Activated naive CD4-positive, alpha-beta T cell treated with anti-CD3 and anti-CD28 coated beads, Interleukin-2, amount 50 U/mL, for 72 hours (primary cell): ENCODE measurements at places on chromosomes 3 and 15. TPM values are rescaled to one million over a fixed set of nuclear protein-coding genes. Genes with fewer than 3 reads are reported as not detected.

THRB gene
- not detected for total RNA-seq

SCN11A gene
- total RNA-seq: 0.21 TPM

OR5K2 gene
- total RNA-seq: not detected

SLC2A2 gene
- not detected for total RNA-seq

FGD5 gene
- not detected for total RNA-seq

CCR9 gene
- not detected for total RNA-seq

ZDHHC3 gene
- 21.7 TPM for total RNA-seq

UBAP1L gene
- total RNA-seq: 2.2 TPM

ZNF860 gene
- 1.7 TPM for total RNA-seq

SSUH2 gene
- not detected for total RNA-seq

USP13 gene
- total RNA-seq: 10.3 TPM

FBXL2 gene
- total RNA-seq: not detected

PDZRN3 gene
- total RNA-seq: not detected

BNC1 gene
- not detected for total RNA-seq

PARP14 gene
- total RNA-seq: 56.0 TPM

SEMA3B gene
- 0.77 TPM for total RNA-seq

CTXND1 gene
- total RNA-seq: not detected

MYEF2 gene
- total RNA-seq: 46.4 TPM

RHCG gene
- total RNA-seq: not detected

EXD1 gene
- total RNA-seq: not detected

ZPLD1 gene
- total RNA-seq: not detected

ACP3 gene
- not detected for total RNA-seq

ABI3BP gene
- total RNA-seq: 0.32 TPM

SLC9C1 gene
- total RNA-seq: not detected

RLBP1 gene
- total RNA-seq: not detected

UROC1 gene
- not detected for total RNA-seq
